ENCODE measurements at places on chromosomes 12 and 14.

- no peak for DNase-seq
Measured at GRCh38 chr12:107805488-107806180, 31.1 kb downstream of the ASCL4 start.

GRCh38 chr14:92026548-92027190, 13.2 kb downstream of the TRIP11 start:
- no peak for DNase-seq

GRCh38 chr12:4215229-4216186, 58.1 kb upstream of the CCND2 start:
- DNase-seq = no peak

DNA sequence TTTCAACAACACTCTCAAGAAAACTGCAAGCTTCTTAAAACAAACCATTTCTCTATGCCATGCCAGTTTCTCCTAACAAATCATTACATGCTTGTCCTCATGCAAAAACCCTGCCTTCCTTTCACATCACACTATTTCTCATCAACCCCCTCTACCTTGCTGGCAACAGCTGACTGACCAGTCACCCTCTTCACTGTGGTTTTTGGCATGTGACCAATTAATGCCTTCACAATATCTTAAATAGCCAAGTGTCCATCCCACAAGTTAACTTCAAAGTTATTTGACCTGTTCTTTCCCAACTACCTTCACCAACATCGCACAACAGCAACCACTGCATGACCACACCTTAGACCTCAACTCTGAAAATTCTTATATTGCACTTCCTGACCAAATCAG, 159.6 kb downstream of the CEP128 start:
- DNase-seq = no peak

DNA sequence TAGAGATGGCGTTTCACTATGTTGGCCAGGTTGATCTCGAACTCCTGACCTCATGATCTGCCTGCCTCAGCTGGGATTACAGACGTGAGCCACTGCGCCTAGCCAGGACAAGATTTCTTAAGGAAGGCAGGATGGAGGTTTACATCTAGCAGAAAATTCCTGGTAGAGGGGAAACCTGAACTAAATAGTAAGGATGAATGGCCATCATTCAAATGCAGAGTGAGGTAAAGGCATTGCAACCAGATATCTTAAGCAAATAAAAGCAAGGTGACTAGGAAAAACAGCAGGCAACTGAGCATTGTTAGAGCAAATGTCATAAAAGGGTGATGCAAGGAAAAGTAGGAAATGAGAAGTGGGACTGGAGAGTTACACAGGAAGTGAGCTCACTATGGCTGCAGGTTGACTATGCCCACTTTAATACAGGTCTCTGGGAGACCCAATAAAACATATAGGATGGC, 133.0 kb downstream of the SOX5 start:
- no peak for DNase-seq

All from NK-92 treated with Interleukin-12 subunit alpha and Interleukin-12 subunit beta, amount 100 ng/mL, for 24 hours (cell line).